Hematopoietic multipotent progenitor cell treated with erythropoietin and hydrocortisone succinate and interleukin-3 and kit ligand, for 17 days (in vitro differentiated cells): ENCODE measurements at places on chromosomes 5 and 9.

DNA sequence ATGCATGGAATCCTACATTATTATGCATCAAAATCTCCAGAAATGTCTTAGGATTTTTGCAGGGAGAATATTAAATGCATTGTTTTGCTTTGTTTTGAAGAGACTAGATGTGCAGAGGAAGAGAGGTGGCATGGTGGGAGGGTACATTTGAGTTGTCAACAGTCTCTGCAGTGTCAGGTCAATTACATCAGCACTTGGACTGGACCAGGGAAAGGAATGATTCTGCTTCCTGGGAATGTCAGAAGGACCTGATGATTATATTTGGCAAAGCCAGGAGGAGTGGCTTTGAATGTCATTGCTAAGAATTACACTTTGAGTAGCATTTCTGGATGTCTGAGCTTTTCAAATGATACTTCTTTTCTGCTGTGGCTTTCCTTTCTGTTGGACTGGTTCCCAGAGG, 17.5 kb upstream of the TMEFF1 start:
- DNase-seq = no peak

GRCh38 chr5:118405650-118406061, 582.7 kb downstream of the DTWD2 start:
- DNase-seq = no peak

DNA sequence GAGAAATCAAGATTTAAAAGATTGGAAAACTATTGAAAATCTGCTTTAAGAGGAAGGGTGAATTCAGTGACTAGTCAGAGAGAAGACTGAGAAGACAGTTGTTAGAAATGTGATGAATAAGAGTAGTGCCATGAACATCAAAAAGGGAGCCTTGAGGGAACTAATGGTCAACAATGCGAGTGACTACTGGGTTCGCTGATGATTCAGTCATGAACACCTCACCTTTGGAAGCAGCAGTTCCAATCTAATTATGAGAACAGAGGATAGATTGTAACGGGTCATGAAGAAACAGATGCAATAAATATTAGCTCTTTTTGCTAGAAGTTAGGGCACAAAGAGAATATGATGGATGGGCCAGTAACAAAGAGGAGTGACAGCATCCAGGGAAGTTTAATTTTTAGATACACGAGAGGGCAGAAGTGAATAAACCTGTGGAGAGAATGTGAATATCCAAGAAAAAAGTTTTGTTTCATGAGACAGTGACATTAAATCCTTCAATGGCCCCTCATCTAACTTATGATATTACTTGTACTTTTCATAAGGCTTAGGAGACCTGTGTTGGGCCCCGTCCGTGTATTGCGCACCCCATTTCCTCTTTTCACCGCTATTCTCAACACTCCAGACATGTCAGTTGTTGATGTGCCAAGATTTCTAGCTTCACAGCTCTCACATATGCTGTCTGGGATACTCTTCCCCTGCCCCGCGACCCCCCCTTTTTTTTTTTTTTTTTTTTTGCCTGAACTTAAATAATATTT, 23.5 kb upstream of the IFNE start:
- no peak for DNase-seq

GRCh38 chr5:427415-428087, 15.4 kb upstream of the EXOC3 start:
- DNase-seq = no peak

GRCh38 chr9:134679616-134680392, 38.2 kb downstream of the COL5A1 start:
- no peak for DNase-seq

DNA sequence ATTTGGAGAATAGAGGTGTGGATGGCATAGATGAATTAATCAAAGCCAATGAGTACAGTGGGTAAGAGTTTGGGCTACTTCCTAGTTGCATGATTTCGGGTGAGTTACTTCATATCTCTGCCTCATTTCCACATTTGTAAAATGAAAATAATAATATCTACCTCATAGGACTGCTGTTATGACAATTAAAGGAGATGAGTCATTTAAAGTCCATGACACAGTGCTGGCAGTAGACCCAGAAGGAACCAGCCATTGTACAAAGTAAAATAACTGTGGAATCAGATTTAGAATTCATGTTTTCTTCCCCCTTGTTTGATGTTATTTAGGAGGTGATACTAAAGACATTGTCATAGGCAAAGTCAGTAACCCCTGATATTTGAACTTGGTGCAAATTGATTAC, 139.5 kb upstream of the SLC27A6 start:
- no peak for DNase-seq

GRCh38 chr9:24986331-24986730, 440.6 kb upstream of the IZUMO3 start:
- no peak for DNase-seq

DNA sequence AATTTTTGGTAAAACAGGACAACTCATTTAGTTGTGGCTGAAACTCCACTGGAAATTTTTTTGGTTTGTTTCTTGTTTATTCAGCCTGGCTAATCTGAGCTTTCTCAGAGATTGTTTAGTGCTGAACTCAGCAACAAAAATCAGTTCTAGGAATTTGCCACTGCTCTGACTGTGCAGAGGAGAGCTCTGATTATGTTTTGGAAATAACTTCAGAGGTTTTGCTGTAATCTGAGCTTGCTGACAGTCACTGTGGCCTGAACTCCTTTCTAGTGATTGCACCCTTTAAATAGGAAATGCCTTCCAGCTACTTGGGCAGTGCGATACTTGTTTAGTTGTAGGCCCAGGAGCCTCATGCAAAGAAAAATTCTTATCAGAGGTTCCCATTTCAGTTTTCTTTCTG, 60.2 kb downstream of the OSTF1 start:
- no peak for DNase-seq

- no peak for DNase-seq
Measured at GRCh38 chr5:50964746-50965653, 298.6 kb downstream of the PARP8 start.

DNA sequence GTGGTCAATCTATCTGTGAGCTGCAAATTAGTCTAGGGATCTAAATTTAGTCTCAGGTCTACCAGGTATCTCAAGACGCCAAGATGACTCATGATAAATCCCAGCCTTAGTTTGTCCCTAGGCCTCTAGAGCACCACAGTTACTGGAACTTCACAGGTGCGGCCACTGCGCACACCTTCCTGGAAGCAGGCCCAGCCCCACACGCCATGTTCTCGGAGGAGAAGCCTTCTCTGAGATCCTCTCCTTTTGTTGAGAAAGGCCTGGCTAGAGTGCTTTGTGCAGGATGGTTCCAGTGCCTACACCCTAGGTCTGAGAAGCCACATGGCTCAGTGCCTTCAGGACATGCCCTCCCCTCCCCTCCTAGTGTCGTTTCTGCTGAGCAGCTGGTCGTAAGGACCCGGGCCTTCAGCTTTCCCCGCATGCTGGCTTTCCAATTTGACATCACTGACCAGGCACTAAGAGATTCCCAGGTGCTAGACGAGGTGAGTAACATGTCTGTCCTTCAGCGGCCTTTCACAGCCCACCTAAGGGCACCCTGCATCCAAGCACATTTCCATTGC, 51.9 kb downstream of the IPPK start:
- no peak for DNase-seq

DNA sequence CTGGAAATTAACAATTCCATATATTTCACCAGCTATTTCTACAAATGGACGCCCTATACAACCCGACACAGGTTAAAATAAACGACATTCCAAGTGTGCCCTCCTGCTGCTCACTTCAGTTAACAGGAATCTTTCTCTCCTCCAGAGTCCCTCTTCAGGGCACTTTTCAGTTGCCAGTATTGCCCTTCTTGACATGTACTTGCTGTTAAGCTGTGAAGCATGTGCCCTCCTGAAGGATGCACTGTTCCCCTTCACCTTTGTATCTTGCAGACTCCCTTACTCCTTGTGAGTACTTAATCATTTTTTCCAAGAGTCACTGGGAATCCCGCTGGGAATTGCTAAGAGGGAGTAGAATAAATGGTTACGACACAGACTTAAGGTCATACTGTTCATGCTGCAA, 364.1 kb downstream of the CTNND2 start:
- DNase-seq = no peak

DNA sequence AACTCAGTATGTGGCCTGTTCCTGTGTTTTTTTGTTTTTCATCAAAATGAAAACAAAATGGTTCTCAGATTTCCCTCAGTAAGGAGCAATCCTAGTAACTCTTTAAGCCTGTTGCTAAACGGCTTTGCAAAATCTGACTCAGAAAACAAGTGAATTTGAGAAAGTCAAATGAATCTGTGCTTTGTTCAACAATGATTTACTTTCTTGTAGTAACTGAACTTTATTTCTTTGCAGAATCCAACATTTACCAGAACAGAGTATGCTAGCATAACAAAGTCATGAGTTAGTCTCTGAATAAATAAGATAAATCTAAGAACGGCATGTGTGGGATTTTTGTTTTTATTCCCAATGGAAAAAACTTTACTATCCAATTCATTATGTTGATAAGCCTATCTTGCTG, 93.8 kb downstream of the OXCT1 start:
- DNase-seq = no peak

GRCh38 chr9:121383715-121384114, 13.7 kb upstream of the STOM start:
- DNase-seq = no peak

- no peak for DNase-seq
Measured at GRCh38 chr9:96135753-96136290, 166.2 kb downstream of the HSD17B3 start.

DNA sequence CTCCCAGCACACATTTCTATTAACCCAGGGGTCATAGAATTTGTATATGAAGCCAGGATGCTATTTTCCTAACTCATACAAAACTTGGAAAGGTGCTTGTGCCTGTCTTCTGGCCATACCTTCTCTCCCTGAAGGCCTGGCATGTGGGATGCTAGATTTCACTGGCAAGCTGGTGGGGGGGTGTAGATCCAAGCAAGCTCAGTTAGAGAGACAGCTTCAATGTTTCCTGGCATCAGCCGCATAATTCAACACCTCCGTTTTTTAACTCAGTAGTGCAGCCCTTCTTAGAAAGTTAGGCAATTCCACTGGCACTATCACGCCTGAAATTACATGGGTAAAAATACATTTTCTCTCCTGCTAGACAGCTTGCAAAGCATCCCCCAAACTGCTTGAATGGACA, 51.8 kb downstream of the MEGF10 start:
- no peak for DNase-seq

GRCh38 chr9:100269656-100270055, 83.1 kb downstream of the TEX10 start:
- no peak for DNase-seq

DNA sequence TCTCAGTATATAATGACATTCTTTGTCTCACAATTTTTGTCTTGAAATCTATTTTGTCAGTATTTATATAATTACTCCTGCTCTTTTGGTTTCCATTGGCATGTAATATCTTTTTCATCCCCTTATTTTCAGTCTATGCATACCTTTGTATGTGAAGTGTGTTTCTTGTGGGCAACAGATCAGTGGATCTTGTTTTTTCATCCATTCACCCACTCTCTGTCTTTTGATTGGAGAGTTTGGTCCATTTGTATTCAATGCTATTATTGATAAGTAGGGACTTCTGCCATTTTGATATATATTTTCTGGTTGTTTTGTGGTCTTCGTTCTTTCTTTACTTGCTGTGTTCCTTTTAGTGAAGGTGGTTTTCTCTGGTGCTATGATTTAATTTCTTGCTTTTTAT, 10.9 kb downstream of the RIC1 start:
- DNase-seq = no peak

DNA sequence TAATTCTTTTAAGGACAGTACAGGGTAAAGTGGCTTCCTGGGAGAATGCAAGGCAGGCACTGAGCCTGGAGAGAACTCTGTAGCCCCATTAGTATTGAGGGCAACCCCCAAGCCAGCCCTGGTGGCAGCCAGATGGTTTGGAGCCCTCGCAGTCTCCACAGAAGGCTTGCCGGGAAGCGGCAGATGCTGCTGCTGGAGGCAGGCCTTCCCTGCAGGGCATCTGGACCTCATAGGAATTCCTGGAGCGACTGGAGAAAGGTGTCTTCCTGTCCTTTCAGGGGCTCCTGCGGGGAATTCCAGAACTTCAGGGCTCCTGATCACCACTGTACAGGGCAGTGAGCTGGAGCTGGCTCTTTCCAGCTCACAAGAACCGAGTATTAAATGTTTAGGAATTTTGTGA, 167.5 kb downstream of the INSYN2B start:
- DNase-seq = no peak

DNA sequence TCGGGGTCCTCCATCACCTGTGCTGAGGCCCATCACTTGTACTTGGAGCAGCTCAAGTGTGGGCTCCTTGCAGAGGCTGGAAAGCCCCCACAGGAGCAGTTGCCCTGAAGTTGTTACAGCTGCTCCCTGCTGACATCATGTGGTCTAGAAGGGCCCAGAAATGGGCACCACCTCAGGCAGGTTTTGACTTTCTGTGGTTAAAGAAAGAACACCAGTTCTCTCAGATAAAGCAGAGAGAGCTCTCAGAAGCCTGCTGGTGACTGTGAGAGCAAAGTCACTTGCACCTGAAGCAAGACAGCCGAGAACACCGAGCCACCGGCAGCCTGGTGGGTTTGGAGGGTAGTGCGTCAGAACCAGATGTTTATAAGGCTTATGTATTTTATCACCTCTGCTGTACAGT, 70.4 kb downstream of the MVB12B start:
- no peak for DNase-seq

- no peak for DNase-seq
Measured at GRCh38 chr5:121725450-121725849, 126.2 kb upstream of the FTMT start.

DNA sequence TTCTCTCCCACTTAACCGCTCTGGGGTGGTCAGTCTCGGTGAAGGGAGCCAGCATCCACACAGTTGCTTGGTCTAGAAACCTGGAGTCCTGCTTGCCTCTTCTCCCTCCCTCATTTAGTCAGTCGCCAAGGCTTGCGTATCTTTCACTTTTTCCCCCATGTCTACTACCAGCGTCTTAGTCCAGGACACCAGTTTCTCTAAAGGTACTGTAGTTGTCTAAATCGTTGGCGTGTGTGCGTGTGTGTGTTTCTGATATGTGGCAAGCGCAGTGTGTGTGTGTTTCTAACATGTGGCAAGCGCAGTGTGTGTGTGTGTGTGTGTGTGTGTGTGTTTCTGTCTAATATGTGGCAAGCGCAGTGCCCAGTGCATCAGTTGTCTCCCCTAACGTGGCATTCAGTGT, 641 bp downstream of the ATP6V1G1 start:
- DNase-seq = no peak

DNA sequence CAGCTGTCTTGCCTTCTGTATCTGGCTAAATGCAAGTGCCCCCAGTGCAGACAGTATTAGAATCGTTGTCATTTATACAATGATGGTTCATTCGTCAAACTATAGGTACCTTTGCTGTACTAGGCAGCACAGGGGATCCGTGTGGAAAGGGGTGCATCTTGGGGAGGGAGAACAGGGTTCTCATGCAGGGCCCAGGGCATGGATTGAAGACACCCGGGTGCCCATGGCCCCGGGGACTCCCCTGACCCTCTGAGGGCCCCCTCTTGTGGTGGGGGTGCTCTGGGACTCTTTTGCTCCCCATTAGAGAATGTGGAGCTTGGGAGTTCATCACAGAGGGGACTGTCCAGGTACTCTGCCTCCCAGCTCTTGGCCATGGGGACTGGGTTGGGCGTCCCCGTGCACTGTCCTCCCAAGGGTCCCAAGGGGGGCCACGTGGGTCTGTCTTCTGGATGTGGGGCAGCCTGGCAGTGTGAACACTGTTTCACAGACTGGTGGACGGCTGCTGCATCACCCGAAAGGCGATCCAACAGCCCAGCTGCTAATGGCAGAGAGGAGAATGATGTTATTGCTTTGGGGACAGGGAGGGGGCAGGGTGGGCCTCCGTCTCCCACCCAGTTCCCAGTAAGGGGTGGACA, 36.9 kb upstream of the RXRA start:
- DNase-seq = no peak
